ENCODE measurements at places on chromosomes 7 and 10. TPM values are rescaled to one million over a fixed set of nuclear protein-coding genes. Genes with fewer than 3 reads are reported as not detected.

DNA sequence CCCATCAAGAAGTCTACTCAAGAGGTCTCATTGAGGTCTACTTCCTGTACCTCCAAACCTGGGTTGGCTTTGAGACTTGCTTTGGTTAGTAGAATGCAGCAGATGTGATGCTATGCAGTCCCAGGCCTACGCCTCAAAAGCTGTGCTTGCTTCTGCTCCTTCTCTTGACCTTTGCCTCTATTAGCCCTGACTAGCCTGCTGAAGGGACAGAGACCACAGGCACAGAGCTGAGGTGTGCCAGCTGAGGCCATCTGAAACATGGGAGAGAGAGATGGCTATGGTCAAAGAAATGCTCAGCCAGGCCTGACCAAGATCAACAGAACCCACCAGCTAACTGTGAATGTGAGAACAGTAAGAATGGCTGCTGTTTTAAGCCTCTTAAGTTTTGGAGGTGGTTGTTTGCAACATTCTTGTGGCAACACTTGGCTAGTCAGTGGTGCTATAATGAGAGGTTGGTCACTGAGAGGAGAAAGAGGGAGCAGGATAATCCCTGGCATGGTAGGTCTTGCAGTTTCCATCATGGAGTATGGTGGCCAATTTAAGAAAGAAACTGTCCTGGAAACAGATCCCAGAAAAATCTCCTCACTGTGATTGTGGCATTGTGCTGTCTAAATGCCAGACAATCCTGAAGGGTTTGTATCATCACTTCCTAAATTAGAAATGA is 176.1 kb upstream of the PHYHIPL start:
- no peak for DNase-seq

FAM13C gene
- total RNA-seq = 0.22 TPM

- DNase-seq = peak; percentile 59
These were observed 81.9 kb upstream of the DYNC1I1 start for GRCh38 chr7:95690367-95690947.

SORCS1 gene
- 1.2 TPM for total RNA-seq

DNA sequence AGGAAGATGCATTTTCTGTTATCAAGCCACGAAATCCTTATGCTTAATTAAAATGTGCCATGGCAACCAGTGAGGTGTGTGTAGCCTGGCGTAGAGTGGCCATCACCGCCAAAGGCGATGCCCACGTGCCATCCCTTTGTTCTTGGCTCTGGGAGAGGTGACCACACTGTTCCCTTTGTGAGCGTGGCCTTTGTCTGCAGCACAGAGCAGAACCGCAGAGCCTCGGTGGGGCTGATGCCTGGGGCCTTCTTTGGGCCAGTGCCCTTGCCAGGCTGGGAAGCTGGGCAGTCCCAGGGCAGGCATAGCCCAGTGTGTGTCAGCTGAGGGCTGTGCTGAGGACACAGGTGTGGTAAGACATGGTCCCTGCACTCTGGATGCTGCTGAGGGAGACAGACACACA is 48.3 kb downstream of the BUB3 start:
- DNase-seq = no peak
